ENCODE measurements at places on chromosomes 6 and 20.

DNA sequence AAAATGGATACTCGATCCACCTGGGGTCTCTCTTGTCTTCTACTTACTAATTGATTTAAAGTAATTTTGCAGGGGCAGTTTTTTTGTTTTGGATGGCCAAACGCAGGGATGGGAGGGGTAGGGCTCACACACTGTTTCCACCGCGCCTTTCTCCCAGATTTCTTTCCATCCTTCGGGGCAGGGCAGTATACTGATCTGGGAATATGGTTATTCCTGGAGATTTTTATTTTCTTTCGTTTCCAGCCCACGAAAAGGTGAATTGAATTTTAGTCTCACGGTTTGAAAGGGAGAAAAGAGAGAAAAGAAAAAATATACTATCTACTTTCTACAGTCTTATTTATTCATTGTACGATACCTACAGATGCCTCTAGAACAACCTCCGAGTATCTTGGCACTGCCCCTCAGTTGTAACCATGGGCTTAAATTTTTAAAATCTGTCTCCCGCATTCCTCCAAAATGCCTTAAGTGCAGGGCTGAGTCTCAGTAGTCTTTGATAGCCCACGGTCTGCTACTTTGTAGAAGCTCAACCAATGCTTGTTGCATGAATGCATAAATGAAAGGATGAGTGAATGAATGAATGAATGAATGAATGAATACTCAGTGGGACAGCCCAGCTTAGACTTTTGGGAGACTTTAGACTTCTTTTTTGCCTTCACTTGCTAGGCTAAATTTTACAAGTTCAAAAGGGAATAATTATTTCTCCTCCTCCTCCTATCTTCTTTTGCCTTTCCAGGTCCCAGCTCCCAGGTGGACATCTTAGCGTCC lies 18.1 kb upstream of the TRIM27 start:
- DNase-seq: no peak

DNA sequence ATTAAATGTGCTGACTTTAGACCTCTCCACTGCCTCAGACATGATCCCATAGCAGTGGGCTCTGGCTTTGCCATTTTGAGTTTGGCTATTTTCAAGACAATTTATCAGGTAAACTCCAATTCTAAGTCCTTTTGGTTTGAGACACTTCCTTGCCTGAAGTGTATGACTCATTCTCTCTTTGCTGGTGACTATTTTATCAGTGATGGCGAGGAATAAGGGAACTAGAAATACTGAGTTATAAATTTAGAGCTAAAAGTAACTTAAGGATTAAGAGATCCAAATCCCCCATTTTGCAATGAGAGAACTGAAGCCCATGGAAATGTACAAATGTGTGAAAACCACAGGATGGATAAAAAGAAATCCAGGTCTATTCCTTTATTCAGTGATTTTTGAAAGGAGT lies 30.9 kb upstream of the CD83 start:
- no peak for DNase-seq

GRCh38 chr6:4320860-4321259 lies 185.5 kb upstream of the ECI2 start:
- DNase-seq: no peak

- peak; percentile 35 for DNase-seq
Observed at GRCh38 chr20:17504066-17504897, 26.9 kb downstream of the BFSP1 start.

- no peak for DNase-seq
Observed at GRCh38 chr20:49669601-49670189, 44.0 kb downstream of the B4GALT5 start.

- no peak for DNase-seq
Observed at GRCh38 chr6:75103431-75103830, 102.4 kb downstream of the COL12A1 start.

DNA sequence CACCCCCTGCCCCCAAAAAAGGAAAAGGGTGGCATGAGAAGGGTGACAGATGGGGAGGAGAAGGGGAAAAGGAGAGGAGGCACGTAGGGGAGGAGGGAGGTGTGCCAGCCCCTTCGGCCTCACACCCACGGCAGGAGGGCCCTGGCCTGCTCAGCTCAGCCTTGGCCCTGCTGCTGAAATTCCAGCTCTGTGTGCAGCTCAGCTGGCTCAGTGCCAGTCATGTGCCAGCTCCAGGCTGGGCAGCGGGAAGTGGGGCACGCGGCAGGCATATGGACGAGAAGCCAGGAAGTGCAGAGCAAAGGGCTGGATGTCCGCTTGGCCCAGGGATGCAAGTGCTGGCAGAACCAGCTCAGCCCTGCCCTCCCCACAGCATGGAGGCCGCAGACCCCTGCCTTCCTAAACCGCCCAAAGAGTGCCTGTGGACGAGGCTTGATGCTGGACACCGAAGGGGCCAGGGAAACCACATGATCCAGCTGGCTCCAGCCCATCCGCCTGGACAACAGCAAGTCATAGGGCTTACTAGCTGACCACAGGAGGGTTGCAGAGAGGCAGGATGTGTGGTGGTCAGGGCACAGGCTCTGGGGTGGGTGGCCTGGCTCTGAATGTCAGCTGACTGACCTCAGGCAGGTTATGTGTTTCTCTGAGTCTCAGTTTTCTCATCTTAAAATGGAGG lies 60.2 kb downstream of the NOL4L start:
- DNase-seq: peak; percentile 61

- no peak for DNase-seq
Observed at GRCh38 chr6:101126501-101126900, 245.4 kb upstream of the ASCC3 start.
